ENCODE measurements at places on chromosomes 16 and 17.

DNA sequence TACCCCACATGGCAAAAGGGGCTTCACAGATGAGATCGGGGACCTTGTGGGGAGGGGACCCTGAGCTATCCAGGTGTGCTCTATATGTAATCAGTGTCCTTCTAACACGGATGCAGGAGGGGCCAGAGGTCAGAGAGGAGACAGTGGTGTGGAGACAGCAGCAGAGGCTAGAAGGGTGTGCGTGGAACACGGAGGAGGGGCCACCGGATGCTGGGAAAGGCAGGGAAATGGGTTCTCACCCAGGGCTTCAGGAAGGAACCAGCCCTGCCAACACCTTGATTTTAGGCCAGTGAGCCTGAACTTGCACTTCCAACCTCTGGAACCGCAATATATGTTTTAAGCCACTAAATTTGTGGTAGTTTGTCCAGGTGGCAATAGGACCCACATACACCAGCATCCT is 4.6 kb upstream of the SLC38A8 start:
- DNase-seq: no peak

DNA sequence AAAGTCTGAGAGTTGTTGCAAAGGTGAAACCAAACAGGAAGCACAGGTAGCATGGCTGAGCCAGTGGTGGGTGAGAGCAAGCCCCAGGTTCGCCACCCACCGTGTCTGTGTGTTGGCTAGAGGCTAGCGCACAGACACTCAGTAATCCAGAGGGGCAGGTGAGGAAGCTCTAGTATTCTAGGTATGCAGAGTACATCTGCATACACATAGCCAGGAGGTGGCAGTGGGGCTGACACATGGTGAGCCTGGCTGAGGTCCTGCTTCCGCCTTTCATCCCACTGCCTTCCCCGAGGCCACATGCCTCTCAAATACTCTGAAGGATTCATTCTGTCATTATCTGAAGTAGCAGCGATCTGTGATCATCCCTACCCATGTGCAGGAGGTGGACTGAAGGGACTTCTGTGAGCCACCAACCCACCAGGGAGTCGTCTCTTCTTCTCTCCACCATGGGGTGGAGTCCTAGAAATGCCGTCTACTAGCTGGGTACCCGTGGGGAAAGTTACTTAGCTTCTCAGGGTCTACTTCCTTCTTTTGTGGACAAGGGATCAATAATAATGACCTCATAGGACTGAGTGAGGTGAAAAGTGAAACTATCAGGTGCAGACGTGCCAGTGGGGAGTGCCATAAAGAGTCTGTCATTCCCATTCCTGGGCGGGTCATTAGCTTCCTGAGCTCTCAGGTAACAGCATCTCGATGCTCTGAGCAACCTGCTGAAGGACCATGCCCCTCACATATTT is 36.0 kb upstream of the ICAM2 start:
- DNase-seq: no peak

DNA sequence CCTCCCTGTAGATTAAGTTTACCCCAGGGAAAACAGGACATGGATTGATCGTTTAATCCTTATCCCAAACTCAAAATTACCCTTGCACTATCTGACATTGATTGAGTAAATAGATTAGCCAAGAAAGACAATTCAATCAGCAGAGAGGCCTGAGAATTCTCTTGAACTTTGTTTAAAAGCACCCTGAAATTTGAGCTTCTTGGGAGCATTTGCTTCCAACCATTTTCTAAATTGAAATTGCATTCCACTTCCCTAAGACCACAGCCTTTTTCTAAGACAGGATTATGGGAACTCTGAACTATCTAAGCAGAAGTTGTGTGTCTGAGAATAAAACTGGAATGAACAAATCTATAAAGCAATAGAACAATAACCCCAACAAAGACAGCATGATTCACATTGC is 76.6 kb upstream of the TNRC6A start:
- DNase-seq: no peak

- DNase-seq: no peak
These were observed 445.7 kb downstream of the CDH8 start for GRCh38 chr16:61590577-61590976.

DNA sequence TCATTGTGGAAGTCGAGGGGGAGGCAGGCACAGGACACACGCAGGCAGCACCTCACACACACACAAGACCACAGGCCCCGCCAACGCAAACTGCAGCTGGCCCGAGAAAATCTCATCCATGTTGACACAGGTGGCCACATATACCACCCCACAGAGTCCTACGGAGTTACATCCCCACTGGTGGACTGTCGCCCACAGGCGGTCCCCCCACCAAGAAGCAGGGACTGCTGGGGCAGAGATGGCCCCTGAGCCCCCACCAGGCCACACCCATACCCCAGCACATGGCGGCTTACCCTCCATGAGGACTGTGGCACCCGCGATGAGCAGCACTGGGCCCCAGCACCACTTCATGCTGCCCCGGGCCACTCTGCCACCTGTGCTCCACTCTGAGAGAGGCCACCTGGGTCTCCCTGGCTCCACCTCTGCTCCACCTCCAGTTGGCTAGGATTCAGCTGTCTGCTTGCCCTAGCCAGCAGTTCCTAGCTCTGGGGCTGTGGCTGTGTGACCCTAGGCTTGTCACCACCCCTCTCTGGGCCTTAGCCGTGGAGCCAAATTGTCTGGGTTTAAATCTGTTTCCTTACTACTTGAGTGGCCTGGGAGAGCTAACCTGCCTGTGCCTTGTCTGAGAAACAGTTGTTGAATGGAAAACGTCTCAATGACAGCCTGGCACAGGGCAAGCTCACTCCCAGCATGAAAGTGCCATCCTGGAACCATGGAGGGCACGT is at the start of gene PRSS53:
Gene PRSS53, minus strand, starts transcription at position 485 of the 725 bp plus-strand sequence. Its CDS starts 134 bp downstream, at position 351.
- DNase-seq: no peak

Measured in esophagus squamous epithelium (tissue), 5 donors.